Fibroblast of lung (primary cell): ENCODE measurements at places on chromosomes 6 and 20.
A peak's percentile ranks its signal among the peaks of the same experiment; 100 is the strongest.

DNA sequence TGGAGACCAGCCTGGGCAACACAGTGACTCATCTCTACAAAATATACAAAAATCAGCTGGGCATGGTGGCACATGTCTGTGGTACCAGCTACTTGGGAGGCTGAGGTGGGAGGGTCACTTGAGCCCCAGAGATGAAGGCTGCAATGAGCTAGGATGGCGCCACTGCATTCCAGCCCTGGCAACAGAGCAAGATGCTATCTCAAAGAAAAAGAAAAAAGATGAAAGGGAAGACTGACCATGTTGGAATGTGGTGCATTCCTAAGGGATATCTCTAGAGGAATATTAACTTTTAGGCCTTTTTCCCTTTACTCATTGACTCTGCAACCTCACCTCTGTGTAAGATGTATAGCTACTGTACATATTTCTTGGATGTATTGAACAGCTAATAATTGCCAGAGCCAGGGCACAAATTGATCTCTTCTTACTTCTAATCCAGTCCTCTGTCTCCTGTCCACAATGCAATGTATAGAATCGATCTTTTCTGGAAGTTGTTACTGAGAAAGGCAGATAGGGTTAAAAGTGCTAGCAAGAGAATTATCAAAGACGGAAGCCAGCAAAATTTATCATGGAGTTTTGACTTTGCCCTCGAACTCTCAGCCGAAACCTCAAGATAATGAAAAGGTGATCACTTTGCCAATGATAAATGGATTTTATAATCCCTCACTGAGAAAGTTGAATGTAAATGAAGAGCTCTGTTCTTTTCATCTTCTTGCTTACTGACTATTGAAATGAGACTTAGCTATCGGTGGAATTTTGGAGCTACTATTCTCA lies 46.3 kb downstream of the GCNT2 start:
- DNase-seq = no peak

DNA sequence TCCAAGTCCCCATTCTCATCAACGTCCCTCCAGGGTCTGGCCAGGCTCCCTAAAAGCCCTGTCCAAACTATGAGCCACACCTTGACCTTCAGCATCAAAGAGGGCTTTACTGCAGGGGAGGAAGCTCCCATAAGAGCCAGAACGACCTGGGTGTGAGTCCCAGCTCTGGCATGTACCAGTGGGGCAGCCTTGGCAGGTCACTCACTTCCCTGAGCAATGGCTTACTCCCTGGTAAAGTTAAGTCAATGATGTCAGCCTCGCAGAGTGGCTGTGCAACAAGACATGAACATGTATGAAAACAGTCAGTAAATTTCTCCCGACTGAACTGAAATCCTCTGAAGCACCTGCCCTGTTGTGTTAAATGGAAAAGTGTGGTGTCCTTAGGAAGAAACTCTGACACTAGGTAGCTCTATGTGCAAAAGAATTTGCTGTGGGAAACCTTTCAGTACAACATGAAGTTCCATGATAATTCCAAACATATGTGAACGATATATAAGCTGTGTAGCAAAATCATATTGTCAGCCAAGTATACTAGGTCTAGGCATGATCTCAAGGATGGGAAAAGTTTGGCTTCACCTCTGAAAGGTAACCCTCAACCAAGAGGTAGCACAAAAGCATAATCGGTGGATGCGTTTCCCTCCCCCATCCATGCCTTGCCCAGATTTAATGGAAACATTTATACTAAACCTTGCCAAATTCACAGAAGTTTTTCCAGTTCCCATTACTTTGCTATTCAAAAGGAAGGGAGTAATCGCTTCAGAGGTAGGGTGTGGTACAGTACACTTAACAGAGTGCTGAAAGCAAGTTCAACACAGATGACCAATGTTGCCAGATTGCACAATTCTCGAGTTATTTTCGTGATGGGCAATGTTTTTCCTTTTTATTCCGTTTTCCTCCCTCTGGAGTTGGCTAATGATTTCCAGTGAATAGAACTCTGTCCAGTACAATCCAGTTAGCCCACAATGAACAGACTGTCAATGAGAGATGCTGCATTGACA lies 49.0 kb upstream of the RANBP9 start:
- DNase-seq = peak; percentile 5

- no peak for DNase-seq
Observed at GRCh38 chr20:17334932-17335331, 108.1 kb downstream of the PCSK2 start.

DNA sequence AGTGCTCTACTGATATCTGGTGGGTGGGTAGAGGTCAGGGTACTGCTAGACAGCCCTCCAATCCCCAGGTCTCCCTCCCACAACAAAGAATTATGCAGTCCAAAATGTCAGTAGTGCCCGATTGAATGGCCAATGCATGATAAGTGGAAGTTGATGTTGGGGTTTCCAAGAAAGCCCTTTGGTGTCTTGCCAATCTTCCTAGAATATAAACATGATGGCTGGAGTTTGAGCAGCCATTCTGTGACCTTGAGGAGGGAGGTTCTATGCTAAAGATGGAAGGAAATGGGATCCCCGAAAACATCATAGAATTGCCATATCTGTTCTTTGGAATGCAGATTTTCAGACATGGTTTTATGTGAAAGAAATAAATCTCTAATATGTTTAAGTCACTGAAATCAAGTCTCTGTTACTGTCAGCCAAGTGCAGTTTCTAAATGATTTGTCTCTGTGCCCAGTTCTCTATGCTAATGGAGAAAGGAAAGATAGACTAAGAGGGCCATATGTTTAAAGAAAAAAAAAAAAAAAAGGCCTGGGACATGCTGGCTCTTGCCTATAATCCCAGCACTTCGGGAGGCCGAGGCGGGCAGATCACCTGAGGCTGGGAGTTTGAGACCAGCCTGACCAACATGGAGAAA lies 32.8 kb upstream of the PTPN1 start:
- DNase-seq = no peak

DNA sequence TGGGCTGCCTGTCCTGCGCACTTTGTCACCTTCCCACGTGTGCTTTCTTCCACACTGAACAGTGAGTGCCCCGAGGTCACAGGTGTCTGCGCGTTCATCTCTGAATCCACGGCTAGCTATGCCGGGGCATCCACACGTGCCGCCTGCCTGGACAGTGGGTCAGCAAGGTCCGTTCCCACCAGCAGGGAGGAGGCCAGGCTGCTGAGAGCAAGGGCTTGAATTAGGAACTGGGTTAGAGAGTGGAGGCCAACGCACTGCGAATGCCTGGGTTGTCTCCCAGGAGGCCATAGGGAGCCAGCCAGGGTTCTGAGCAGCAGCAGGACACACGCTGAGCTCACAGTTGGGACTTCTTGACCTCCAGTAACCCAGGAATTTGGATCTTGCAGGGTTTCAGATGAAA lies 248.1 kb downstream of the TAF4 start:
- no peak for DNase-seq
